Right atrium auricular region (tissue), 2 donors: ENCODE measurements at places on chromosomes 2 and 18. TPM values are rescaled to one million over a fixed set of nuclear protein-coding genes. Genes with fewer than 3 reads are reported as not detected.

- H3K4me1 ChIP-seq = no peaks in the 10 kb centered on the region
- H3K27me3 ChIP-seq = no peaks in the 10 kb centered on the region
- no peak for DNase-seq
- H3K36me3 ChIP-seq = no peaks in the 10 kb centered on the region
- no peak overlapping the region for H3K4me3 ChIP-seq
Observed at GRCh38 chr18:29378651-29379136, 1201.8 kb upstream of the CDH2 start.

DNA sequence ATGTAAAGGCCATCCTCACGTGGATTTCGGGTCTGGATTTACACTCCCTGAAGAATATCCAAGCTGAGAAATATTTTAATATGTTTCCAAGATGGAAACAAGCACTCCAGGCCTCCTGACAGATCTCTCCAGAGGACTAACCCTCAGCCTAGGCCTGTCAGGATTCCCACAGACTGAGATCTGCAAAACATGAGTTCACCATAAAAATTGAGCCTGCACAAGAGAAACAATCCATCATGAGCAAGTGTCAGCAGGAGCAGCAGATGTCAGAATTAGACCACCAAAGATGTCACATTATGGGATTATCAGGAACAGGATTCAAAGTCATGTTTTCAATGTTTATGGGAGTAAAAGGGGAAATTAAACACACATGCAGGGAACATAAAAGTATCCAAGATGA is 191.3 kb downstream of the TFCP2L1 start:
- DNase-seq = no peak
- H3K4me1 ChIP-seq = no peaks in the 10 kb centered on the region
- no peaks in the 10 kb centered on the region for H3K36me3 ChIP-seq
- H3K27me3 ChIP-seq = no peaks in the 10 kb centered on the region
- no peak overlapping the region for H3K27ac ChIP-seq
- H3K4me3 ChIP-seq = no peak overlapping the region

Gene CLEC4F
- total RNA-seq = not detected

- no peak overlapping the region for H3K4me3 ChIP-seq
- no peak for DNase-seq
- H3K27me3 ChIP-seq = no peaks in the 10 kb centered on the region
Observed at GRCh38 chr2:107808959-107809358, 17.7 kb upstream of the RGPD4 start.

GRCh38 chr2:102599486-102599885 is 19.9 kb upstream of the SLC9A2 start:
- no peak overlapping the region for H3K27ac ChIP-seq
- no peak for DNase-seq
- H3K4me1 ChIP-seq = no peaks in the 10 kb centered on the region
- no peaks in the 10 kb centered on the region for H3K27me3 ChIP-seq
- H3K36me3 ChIP-seq = no peaks in the 10 kb centered on the region

DNA sequence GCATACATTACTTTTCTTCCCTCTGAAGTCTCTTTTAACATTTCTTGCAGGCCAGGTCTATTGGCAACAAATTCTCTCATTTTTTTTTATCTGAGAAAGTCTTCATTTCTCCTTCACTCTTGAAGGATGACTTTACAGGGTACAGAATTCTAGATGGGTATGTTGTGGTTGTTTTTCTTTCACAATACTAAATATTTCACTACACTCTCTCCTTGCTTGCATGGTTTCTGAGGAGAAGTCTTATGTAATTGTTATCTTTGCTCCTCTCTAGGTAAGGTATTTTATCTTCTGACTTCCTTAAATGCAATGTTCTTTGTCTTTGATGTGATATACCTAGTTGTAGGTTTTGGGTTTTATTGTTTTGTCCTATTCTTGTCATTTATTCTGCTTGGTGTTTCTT is 371.1 kb downstream of the FIGN start:
- DNase-seq = no peak
- H3K27me3 ChIP-seq = no peaks in the 10 kb centered on the region
- no peak overlapping the region for H3K27ac ChIP-seq
- H3K4me1 ChIP-seq = no peaks in the 10 kb centered on the region
